GDM1 (cell line): ENCODE measurements at places on chromosomes 12 and 14.

DNA sequence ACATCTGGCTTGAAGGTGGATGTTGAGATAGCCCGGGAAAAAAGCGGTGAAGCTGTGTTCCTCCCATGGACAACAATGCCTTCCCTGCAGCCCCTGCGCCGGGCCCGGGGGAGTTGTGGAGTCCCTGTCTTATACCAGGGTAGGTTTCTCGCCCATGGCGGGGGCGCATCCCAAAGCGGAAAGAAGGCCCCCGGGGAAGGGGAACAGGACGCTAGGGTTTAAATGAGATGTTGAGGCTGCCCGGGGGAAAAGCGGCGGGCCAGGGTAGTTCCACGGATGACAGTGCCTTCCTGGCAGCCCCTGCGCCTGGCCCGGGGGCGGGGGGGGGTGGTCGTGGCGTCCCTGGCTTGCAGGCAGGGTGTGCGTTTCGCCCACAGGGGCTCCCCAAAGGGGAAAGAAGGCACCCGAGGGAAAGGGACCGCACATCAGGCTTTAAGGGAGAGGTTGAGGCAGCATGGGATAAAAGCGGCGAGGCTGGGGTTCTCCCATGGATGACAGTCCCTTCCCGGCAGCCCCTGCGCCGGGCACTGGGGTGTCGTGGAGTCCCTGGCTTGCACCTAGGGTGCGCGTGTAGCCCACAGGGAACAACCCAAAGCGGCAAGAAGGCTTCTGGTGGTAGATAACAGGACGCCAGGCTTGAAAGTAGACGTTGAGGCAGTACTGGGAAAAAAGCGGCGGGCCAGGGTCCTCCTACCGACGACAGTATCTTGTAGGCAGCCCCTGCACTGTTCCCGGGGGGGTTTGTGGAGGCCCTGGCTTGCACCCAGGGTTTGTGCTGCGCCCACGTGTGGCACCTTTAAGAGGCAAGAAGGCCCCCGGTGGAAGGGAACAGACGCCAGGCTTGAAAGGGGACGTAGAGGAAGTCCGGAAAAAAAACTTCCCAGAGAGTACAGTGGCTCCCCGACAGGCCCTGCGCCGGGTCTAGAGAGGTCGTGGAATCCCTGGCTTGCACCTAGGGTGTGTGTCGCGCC, 160.8 kb upstream of the ALG10B start:
- DNase-seq, result no peak

GRCh38 chr12:63968673-63969072, 124.2 kb downstream of the SRGAP1 start:
- no peak for DNase-seq

DNA sequence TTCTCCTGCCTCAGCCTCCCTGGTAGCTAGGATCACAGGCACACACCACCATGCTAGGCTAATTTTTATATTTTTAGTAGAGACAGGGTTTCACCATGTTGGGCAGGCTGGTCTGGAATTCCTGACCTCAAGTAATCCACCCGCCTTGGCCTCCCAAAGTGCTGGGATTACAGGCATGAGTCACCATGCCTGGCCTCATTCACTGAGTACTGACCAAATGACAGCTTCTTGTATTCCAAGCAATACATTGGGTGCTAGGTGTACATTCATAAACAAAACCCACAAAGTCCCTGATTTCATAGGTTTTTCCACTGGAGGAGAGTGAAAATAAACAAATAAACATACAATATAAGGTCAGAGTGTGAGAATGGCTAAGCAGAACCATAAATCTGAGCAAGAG, 136.3 kb downstream of the HELB start:
- DNase-seq, result no peak

DNA sequence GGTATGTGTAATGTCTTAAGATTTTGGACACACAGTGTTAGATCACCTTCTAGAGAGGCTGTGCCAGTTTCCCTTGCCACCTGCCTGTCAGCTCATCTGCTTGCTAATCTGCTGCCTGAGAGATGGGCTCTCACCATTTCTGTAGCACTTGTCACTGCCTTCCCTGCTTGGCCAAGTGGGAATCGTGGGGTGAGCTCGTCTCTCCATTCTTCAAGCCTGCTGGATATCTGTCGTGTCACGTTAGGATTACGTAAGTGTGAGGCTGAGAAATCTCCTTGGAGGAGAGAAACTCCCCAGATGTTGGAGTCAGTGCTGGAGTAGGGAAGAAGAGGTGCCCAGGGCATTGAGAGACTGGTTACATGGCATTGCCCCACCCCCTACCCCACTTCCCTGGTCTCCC, 8.6 kb upstream of the RPH3A start:
- no peak for DNase-seq

- DNase-seq, result no peak
Observed at GRCh38 chr12:109202770-109203169, 86.4 kb downstream of the ACACB start.

DNA sequence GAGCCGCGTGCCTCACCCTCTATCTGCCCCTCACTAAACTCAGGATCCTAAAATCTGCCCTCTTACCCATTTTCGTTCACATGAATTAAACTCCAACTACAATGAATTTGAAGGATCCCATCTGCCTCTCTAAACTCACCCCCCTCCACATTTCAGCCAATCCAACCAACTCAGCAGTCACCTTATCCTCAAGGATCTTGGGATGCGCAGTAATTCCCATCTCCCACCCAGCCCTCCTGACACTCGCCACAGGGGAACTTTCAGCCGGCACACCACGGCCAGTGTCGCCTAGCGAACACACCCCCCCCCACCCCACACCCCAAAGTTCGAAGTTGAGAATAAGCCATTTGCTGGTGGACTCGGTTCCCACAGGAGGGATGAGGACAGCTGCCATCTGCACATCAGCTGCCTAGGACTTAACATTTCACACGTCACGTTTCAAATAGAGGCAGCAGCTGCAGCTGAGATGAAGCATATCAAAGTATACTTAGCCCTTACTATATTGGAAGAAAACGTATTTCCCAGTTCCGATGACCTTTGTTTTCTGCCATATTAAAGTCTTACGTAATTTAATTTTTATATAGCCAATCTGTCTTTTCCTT, 8.7 kb upstream of the SELPLG start:
- no peak for DNase-seq

DNA sequence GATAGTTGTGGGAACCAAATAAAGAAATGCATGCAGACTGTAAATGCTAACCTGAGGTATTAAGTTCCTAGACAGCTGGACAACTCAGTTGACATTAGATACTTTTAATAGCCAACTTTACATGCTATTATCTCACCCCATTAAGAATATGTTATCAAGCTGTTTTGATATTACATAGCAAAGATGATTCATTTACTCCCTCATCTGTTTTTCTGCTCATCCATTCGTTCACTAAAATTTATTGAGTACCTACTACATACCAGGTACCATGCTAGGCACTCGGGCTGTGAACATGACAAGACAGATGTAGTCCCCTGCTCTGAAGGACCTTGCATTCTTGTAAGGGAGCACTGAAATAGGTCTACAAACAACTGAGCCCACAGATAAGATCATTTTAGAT, 192.4 kb downstream of the DACT1 start:
- DNase-seq, result no peak

DNA sequence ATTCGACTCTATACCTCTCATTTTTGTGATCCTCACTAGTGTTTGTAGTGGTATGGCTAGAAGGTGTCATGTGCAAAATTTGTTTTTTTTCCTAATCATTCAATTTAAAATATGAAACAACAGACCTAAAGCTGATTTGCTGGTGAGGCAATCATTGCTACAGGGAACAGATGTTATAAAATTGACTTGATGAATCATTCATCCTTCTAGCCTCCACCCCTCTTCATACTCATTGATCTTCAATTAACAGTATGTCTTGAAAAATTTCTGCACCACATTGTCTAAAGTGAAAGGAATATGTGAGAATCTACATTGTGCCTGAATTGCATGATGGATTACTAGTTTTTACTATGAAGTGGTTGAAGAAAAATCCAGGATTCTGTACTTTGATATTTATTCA, 349.0 kb upstream of the NAV3 start:
- no peak for DNase-seq

- peak; percentile 22 for DNase-seq
Observed at GRCh38 chr12:3797531-3798048, 44.7 kb upstream of the CRACR2A start.

GRCh38 chr14:77157740-77158139, 16.1 kb upstream of the ZDHHC22 start:
- no peak for DNase-seq

- no peak for DNase-seq
Observed at GRCh38 chr12:47077206-47078085, 2.0 kb upstream of the PCED1B start.

- DNase-seq, result no peak
Observed at GRCh38 chr12:22576065-22576464, 31.7 kb upstream of the C2CD5 start.

- no peak for DNase-seq
Observed at GRCh38 chr12:97575403-97576193, 113.0 kb downstream of the RMST start.

GRCh38 chr12:11568155-11568761, 81.2 kb upstream of the ETV6 start:
- DNase-seq, result no peak

DNA sequence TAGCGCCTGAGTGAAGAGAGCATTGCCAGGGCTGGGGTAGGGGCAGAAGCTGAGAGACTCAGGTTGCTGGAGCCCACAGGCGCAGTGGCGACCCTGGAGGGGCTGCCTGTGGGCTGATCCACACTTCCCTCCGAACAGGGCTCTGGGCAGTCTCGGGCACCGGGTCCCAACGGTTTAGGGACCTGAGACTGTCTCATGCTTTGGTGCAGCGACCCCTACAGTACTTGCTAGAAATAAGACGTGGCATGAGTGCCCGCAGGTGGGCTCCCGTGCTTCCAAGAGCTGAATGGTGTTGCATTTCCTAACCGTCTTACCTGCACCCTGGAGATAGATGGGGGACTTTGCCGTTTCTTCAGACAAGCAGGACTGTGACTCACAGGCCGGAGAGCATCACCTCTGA, 57.4 kb downstream of the AACS start:
- no peak for DNase-seq

- no peak for DNase-seq
Observed at GRCh38 chr12:5524769-5525436, 93.0 kb downstream of the NTF3 start.

GRCh38 chr12:79535751-79536150, 155.0 kb downstream of the PAWR start:
- no peak for DNase-seq

DNA sequence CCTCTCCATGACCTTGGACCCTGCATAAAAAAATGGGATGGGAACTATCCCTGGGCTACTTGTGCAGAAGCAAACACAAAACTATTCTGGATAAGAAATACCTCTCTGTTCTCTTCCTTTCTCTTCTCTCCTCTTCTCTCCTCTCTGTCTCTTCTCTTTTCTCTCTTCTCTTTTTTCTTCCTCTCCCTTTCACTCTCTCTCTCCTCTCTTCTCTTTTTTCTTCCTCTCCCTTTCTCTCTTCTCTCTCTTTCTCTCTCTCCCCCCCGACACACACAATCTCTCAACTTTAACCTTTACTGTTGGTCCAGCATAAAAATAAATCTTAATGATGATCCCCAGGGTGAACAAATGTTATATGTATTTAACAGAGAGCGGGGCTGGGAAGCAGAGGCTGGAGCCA, 141.4 kb downstream of the SRGAP1 start:
- no peak for DNase-seq

GRCh38 chr14:99664937-99665273, 19.2 kb upstream of the CYP46A1 start:
- DNase-seq, result no peak

DNA sequence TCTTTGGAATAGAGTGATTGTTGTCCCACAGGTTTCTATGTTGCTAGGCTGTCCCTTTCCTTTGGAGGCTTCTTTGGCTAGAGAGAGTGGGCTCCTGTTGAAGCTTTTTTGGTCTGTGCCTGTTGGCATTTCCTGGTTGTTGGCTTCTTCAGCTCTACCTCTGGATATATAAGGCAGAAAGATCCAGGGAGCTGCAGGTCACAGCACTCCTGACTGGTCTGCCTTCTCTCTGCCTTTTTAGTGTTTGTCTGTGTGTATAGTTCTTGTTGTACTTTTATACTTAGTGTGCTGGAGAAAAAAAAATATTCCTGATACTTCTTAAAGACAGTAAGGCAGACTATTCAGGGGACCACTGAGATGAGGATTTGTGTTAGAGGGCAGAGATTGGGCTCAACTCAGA, 202.7 kb downstream of the FBXL14 start:
- no peak for DNase-seq

GRCh38 chr12:53214687-53215455, 7.8 kb upstream of the ITGB7 start:
- peak; percentile 54 for DNase-seq

- no peak for DNase-seq
Observed at GRCh38 chr14:92493492-92493891, 20.1 kb upstream of the RIN3 start.

DNA sequence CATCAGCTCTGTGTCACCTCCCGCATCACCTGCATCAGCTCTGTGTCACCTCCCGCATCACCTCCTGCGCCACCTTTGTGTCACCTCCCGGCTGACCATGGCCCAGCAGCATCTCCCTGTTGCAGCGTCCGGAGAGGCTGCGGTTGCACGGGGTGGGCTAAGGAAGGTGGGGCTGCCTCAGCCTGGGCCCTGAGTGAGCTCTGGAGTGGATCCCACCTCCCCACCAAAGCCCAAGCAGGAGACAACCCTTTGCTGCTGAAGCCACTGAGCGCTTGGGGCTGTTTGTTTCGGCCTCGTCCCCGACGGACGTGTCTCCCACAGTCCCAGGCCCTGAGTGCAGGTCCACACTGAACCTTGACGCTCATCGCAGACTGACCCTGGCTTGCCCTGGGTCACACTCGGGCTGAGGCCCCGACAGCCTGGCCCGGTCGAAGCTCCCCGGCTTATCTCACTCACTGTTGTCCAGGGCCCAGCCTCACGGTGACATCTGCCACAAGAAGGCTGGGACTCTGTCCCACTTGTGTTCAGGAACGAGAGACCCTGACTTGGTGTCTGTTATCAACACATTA, 12.2 kb downstream of the TMEM121 start:
- DNase-seq, result no peak

- no peak for DNase-seq
Observed at GRCh38 chr12:106301241-106301610, 1.3 kb upstream of the TCP11L2 start.

- DNase-seq, result no peak
Observed at GRCh38 chr14:50772412-50772811, 58.5 kb downstream of the NIN start.

GRCh38 chr12:104000807-104001434, 35.2 kb downstream of the TDG start:
- DNase-seq, result no peak

GRCh38 chr12:7093486-7093885, 1.2 kb upstream of the C1R start:
- no peak for DNase-seq

- no peak for DNase-seq
Observed at GRCh38 chr12:114168061-114168460, 201.9 kb upstream of the RBM19 start.

DNA sequence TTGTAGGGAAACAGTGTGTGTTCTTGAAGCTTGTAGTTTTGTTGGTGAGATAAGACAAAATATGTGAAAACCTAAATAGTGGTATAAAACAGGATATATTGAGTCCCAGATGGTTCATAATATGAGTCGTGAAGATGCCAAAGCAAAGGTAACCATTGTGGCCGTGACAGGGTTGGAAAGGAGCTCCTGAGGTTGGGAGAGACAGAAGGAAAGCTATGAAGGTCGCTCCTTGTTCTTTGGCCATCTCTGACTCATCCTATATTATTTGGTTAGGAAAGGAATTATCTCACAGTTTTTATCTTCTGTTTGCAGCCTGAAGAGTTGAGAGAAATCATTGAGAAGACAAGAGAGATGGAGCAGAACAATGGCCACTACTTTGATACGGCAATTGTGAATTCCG, 27.1 kb downstream of the ATP6V1D start:
- DNase-seq, result no peak

- no peak for DNase-seq
Observed at GRCh38 chr12:127260531-127260930, 1006.4 kb upstream of the TMEM132C start.
